ENCODE measurements at places on chromosomes 6 and 20.

DNA sequence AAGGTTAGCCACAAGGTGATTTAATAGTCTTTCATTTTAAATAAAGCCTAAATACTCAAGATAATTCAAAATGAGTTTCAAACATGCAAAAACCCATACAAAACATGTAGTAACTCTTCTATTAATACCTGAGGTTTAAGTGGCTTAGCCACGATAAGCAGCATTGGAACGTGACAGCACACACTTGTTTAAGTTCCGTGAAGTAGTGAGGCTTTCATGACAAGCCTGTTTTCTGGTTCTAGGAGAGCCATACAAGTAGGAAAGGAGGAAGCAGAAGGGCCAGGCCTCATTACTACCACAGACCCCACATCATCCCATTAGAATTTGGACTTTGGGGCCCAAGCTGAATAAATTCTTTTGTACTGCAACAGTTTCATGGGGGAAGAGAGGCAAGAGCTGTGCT lies 54.3 kb upstream of the PRND start:
- DNase-seq = no peak

DNA sequence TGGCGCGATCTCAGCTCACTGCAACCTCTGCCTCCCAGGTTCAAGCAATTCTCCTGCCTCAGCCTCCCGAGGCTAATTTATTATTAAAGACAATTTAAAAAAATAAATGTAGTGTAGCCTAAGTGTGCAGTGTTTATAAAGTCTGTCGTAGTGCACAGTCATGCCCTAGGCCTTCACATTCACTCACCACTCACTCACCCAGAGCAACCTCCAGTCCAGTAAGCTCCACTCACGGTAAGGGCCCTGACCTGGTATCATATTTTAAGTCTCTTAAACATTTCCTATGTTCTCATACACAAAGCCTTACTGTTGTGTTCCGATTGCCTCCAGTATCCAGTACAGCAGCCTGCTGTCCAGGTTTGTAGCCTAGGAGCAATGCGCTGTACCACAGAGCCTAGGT lies 168.2 kb upstream of the FOXQ1 start:
- DNase-seq = no peak

DNA sequence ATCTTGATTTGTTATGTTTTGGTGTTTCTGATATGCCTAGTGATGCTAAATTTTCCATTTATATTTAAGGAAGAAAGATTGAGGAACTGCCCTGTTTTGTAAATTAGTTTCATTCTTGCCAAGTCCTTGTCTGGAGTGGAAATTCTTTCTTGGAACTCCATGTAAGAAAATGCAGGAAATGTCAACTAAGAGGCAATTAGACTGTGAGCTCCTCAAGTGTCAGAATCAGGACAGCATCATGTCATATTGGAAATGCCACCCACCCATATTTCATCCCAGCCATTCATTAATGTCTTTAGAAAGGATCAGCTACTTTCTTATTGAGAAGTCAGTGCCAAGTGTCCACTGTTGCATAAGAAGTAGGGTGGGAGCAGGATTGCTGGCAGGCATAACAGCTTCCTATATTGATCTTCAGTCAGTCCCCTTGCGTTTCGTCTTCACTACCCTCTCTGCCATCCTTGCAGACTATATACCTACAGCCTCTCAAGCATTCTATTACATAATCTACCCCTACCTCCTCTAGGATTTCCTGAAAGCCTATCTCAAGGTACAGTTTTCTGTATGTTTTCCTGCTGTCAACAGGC lies 42.4 kb downstream of the HAO1 start:
- no peak for DNase-seq

DNA sequence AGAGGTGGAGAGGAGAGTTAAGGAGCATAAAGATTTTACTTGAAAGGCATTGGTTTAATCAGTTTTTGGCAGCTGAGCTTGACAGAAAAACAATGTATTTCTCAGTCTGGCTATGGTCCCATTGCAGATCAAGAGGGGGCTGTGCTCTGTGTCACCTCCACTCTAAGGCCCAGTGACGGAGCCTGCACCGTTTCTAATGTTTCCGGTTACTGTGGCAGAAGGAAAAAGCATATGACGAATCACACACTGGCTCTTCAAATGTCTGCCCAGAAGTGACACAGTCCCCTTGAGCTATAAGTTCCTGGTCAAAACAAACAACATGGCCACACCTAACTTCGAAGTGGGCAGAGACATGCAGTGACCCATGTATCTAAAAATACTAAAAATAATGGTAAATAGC lies 372.0 kb downstream of the PLCB1 start:
- no peak for DNase-seq

DNA sequence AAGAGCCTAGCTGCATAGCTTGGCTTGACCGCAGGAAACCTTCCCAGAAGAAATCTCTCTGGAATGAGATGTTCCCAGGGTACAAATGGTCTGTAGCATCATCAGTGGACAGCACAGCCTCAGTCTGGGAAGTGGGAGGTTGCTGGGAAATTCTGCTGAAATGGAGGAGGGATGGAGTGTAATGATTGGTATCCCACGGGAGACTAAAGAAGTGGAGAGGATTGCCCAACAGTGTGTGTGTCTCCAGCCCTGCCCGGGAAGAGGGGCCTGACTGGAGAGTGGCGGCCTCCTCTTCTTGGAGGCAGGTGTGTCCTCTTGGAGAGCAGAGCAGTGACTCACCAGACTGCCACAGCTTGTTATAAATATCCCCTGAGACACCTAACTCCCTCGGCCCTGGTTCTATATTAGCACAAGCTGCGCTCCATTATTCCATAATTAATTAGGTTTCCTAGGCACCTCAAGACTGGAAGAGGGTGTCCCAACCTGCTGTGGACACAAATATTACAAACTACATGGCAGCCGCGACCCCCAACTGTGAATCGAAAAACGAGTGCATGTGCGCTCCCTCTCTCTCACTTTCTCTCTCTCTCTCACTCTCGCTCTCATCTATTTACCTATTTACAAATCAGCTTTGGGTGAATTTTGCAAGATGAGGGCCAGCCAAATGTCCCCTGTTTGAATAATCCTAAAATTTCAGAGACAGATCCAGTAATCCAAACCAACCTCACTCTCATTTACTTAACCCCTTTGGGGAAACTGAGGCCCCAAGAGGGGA lies 68.8 kb downstream of the FGD2 start:
- DNase-seq = no peak
